ENCODE measurements at places on chromosomes 7 and 10.

GRCh38 chr10:120475844-120476791, 19.1 kb downstream of the PLPP4 start:
- no peak for DNase-seq

GRCh38 chr10:91335147-91335546, 75.0 kb upstream of the HECTD2 start:
- no peak for DNase-seq

DNA sequence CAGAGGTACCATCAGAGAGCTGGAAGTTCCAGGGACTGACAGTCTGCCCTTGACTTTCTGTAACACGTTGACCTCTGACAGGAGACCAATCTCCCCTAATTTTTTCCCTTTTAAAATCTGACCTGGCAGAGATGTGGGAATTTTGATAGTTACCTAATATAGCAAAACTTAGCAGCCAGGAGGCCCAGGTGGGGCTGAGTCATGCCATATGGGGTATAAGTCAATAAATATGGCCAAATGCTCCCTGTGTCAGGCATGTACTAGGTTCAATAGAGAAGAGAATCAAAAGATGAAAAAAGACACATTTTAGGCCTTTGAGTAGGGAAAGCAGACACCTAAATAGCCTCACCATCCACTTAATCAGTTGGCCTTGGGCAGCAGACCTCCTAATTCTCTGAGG, 6.1 kb upstream of the GRK5 start:
- no peak for DNase-seq

GRCh38 chr10:11683529-11684320, 58.5 kb upstream of the ECHDC3 start:
- DNase-seq = no peak

DNA sequence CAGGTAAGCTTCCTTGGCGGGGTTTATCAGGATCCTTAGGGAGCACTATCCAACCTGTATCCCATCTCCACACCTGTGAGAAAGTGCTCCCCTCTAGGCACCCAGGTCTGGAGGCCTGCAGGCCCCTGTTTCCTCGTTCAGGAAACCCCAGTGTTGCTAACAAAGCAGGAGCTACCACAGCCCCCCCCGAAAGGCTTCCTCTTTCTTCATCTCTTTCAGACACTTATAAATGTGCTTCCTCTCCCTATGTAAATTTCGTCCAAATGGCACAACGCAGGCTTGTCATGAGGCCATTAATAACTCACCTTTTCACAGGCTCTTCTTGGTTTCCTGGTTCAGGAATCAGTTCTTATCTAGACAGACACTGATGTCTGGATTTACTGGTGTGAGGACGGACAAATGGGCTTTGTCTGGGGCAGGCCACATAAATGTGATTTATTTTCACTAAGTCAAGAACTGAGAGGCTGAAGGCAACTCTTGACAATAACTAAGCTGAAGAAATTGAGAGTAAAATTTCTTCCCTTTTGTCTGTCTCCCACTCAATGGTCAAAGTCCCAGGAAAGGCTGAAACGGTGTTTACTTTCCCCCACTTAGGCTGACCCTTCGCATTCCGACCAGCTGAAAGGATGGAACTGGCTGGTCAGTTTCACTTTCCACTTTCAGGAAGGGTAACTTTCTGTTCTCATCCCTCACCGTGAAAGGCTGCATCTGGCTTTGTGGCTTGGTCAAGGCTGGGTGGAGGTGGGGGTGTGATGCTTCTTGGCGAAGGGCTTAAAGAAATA, 46.8 kb downstream of the PIK3AP1 start:
- peak; percentile 17 for DNase-seq

DNA sequence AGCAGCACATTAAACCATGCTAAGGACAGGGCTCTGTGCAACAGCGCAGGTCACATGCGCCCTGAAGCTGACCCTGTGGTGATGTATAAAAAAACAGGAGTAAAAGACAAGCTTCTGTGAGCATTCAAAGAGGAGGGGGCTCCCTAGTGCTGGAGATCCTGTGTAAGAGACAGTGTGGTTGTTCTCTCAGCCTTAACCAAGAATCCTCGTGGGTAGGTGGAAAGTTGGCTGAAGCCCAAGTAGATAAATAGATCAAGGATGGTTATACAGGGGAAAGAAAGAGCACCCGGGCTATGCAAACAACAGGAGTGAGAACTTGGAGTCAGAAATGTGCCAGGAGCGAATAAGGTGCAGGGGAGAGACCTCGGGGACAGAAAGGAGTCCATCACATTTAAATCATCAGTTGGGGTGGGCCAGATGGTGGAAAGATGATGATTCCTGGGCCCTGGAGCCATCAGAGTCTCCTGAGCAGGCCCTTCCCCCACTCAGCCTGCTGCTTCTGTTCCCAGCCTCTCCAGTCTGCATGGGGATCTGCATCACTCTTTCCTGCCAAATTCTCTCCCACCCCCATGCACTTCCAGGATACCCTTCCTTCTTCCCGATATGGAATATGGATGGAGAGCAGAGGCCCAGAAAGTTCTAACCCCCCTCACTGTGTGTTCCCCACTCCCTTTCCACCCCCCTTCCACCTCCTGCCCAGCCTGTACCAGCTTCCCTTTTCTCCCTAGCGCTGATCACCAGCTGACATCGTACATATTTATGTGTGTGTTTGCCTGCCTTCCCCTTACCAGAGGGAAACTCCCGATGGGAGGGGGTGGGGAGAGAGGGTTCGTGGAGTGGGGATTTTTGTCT, 78.1 kb upstream of the PRR15 start:
- no peak for DNase-seq

- DNase-seq = no peak
These were observed 57.3 kb downstream of the EVX1 start for GRCh38 chr7:27299861-27300260.

DNA sequence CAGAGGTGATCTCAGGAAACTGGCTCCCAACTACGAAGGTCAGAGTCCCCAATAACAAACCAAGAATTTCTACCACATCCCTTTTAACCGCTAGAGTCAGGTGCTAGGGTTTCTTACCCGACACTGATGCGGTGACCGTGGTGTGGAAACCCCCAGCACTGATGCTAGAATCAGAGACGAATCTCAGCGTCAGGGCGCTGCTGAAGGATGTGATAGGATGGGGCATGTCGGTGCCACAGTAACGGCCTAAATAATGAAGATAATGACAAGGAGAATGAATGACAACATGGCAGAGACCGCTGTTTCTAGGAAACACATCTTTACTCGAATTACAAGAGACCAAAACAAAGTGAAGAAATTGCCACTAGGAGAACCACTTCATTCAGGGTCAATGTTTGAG, 131.1 kb upstream of the RSU1 start:
- no peak for DNase-seq

GRCh38 chr7:157892751-157893523, 556.1 kb downstream of the DNAJB6 start:
- no peak for DNase-seq

DNA sequence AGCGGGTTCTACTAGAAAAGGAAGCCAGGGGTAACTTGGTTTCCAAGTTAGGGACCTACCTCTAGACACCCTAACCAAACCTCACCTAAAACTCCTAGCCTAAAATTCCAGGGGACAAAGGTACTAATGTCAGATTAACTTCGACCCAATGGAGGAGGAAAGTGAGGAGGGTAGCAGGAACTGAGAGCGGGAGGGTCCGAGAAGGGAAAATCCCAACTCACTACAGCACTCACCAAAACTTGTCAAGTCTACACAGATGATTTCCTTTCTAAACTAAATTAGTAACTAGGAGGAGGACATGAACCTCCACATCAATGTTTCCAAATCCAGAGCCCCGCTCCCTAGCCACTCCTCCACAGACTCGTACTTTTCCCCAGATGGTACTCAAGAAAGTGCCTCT, 22.6 kb downstream of the CHCHD3 start:
- DNase-seq = no peak

GRCh38 chr7:121259826-121260225, 69.0 kb upstream of the WNT16 start:
- no peak for DNase-seq

GRCh38 chr7:115910541-115911164, 119.9 kb downstream of the TFEC start:
- DNase-seq = peak; percentile 55

DNA sequence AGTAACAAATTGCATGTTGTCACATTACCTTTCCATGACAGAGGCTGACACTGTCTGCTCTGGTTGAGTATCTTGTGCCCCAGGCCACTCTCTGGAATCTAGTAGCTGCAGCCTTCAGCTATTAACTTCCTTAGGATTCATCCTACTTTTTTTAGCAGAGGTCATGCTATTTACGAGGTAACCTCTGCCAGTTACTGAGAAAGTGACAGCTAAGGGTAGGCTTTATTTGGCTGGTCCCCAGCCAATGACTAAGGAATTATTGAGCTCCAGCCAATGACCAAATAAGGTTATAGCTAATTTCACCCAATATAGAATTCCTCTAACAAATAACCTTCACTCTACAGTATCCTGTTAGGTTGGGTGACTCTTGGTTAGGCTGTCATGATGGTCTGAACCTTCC, 1361.7 kb downstream of the XPNPEP1 start:
- DNase-seq = no peak

DNA sequence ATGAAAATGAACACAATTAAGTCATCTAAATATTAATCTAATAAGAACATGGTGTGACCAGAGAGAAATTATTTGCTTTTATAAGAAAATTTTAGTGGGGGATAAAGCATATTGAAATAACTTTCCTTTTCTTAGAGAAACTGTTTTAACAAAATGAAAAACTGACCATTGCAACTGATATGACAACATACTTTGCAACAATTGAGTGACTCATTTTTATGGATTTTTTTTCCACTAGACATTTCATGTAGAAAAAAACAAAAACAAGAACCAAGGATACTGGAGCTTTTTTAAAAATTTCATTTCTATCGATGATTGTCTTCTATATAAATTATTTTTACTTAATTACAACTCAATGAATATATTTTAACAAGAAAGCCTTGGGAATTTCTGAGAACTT, 90.0 kb downstream of the C1GALT1 start:
- no peak for DNase-seq

- DNase-seq = no peak
These were observed 390.3 kb upstream of the MBL2 start for GRCh38 chr10:53162856-53163255.

DNA sequence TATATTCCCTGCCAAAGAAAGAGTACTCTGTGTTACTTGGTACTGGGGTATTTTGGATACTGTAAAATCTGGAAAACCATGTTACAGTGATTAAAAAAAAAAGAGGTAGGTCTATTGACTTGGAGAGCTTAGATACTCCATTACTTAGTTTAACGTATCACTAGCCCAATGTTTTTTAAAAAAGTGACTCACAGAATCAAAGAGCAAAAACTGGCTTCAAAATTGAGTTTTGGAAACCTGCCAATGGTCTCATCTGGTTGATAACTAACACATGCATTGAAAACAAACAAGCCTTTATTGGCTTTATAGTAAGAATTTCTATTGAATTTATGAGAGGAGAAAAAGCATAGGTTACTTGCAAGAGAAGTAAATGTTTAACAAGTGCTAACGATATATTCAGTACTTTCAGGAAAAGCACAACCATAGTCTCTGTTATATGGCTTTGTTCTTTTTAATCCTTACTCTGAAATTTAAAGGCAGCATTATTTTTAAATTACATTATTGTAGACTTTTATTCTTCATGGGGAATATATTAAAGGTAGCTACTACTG, 563.3 kb upstream of the SORCS1 start:
- peak; percentile 9 for DNase-seq

DNA sequence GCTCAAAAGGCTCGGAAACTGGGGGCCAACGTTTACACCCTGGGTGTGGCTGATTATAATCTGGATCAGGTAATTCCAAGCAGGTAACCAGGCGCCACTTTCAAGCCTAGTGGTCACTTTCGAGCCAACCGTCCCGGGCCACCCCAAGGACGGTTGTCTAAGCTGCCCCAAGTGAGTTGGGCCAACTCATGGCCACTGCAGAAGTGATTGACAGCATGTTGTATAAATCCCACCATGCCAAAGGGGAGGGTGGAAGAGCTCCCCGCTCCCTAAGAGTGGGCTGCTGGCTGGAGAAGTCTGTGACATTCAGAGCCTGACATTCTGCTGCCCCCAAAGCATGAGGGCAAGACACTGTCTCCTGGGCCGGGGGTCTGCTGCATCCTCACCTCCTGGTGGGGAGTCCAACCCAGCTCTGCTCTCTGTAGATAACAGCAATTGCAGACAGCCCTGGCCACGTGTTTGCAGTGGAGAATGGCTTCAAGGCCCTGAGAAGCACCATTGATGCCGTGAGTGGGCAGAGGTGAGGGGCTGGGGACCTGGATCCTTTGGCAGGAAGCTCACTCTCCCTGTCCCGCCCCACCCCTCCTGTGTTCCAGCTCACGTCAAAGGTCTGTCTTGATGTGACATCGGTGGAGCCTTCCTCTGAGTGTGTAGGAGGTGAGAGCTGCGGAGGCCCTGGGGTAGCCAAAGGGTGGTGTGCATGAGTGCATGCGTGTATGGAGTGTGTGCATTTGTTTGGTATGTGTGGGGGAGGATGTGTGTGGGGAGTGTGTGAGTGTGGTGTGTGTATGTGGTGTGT, 10.8 kb downstream of the ANTXRL start:
- no peak for DNase-seq

DNA sequence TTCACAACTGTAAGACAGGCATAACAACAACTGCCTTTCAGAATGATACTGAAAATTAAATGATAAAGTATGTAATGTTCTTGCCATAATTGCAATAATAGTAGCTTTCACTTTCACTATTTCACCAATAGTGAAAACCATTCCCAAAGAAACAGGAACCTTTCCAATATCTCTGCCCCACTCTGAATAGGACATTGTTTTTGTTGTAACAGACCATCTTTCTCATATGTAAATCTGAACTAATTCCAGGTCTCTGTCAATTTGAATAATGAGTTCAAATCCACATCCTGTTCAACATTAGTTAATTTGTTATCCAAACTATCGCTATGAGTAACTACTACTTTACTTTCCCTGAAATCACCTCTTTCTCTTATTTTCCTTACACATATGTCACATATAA, 148.0 kb downstream of the LRRN3 start:
- DNase-seq = no peak

GRCh38 chr10:104505521-104506042, 135.5 kb upstream of the SORCS3 start:
- no peak for DNase-seq

DNA sequence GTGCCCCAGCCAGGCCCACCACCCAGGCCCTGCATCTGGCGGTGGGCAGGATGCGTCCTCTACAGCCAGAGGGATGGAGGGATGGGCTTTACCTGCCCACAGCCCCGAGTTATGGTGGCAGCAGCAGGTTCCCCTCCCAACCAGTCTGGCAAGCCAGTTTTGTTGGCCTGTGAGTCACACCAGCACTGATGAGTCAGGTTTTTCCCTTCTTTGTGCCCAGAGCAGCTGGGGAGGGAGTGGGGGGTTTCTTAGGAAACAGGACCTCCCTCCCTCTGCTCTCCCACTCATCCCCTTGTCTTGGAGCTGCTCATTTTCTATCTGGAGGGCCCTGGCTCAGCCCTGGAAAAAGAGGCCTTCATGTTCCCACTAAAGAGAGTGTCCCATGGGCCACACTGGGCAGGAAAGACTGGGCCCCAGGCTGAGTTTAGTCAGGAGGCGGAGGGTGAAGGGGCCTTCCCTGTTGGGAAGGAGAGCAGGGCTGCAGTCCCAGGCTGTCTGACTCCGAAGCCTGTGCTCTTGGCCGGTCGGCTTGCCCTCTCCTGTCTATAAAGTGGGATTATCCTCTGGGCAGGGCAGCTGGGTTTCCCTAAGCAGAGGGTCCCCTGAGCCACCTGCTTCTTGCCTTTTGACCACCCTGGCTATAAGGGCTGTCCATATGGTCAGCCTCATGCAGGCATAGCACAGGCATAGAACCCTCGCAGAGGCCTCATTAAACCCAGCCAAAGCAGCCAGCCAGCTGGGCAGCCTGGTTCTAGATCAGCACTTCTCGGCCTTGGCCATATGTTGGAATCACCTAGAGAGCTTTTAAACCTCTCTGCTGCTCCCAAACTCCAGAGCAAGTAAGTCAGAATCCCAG, 30.2 kb upstream of the ANKRD2 start:
- peak; percentile 91 for DNase-seq
